Fibroblast of pulmonary artery (primary cell): ENCODE measurements at places on chromosomes 1 and 21.

- no peak for DNase-seq
These were observed 74.4 kb upstream of the LYPLAL1 start for GRCh38 chr1:219099307-219099706.

- DNase-seq, result no peak
These were observed 8.4 kb downstream of the PDE9A start for GRCh38 chr21:42661688-42662429.

DNA sequence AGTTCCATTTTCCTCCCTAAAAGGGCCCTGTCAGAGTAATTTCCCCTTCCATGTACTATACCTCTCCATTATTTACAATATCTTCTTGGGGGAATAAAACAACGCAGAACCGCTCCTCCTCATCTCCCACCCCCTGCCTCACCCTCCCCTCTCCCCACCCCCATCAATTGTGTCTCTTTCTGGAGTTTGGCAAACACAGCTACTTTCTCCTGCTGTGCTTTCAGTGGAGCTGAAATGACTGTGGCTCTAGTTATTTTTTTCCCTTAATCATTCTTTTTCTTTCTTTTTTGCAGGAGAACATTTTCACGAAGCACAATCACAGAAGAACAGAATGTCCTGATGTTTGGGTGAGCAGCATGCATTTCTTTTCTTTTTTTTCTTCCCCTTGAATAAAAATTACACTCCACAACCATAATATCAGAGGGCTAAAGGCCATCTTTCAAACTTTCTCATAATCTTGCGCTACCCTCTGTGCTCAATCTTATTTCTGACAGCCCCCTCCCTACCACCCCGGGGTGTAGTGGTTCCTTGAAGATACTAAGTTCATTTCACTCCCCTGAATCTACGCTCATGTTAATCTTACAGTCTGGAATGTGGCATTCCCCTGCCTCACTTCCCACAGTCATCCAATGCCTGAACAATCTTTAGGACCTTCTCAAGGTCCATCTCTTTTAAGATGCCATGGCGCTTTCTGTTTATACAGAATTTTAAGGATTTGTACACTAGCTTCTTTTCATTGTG, 8.8 kb upstream of the PLXNA2 start:
- no peak for DNase-seq

DNA sequence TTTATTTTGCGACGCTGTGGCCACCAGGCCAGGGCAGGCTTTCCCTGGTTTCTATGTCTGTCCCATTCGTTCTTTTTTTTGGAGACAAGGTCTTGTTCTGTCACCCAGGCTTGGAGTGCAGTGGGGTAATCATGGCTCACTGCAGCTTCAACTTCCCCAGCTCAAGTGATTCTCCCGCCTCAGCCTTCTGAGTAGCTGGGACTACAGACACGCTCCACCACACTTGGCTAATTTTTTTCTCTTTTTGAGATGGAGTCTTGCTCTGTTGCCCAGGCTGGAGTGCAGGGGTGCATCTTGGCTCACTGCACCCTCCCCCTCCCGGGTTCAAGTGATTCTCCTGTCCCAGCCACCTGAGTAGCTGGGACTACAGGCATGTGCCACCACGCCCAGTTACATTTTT, 43.4 kb upstream of the WNT4 start:
- DNase-seq, result no peak

GRCh38 chr1:201128476-201128875, 1.5 kb upstream of the ASCL5 start:
- DNase-seq, result no peak

DNA sequence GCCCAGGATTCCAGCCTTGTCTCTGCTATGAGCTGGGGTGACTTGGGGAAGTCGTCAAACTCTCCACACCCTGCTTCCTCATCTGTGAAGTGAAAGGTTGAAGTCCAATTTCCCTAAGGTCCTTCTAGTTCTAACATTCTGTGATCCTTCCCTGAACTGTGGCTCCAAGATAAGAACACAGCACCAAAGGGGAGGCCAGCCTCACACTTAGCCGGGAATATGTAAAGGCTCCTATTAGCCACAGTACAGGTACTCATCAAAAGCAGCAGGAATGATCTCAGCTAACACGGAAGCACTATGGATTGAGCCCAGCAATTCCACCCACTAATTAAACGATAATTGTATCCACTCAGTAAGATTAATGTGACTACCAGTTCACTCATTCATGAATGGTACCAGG, 4.0 kb downstream of the SLC30A10 start:
- DNase-seq, result no peak
